ENCODE measurements at places on chromosomes 6 and 20.

DNA sequence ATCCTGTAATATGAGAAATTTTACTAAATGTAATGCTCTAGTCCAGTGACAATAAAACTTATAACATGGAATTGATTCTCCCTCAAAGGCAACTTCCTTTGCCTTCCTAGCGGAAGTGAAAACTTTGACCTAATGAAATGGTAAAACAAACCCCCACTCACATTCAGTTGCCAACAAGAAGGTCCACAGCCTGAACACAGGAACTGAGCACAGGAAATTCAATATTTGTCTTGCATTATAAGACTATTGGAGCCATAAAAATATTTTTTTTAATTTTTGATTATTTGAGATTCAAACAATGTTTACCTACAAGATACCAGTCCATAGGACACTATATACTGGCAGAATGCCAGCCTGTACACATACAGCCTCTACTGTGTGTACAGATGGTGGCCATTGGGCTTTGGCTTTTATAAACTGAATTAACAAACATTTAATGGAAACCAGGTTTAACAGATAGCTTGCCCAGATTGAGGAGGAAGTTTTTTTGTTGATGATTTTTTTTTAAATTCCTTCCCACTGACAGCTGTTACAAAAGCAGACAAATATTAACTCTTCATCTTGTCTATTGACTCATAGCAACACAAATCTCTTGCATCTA, 481.5 kb upstream of the JAG1 start:
- DNase-seq, result no peak

DNA sequence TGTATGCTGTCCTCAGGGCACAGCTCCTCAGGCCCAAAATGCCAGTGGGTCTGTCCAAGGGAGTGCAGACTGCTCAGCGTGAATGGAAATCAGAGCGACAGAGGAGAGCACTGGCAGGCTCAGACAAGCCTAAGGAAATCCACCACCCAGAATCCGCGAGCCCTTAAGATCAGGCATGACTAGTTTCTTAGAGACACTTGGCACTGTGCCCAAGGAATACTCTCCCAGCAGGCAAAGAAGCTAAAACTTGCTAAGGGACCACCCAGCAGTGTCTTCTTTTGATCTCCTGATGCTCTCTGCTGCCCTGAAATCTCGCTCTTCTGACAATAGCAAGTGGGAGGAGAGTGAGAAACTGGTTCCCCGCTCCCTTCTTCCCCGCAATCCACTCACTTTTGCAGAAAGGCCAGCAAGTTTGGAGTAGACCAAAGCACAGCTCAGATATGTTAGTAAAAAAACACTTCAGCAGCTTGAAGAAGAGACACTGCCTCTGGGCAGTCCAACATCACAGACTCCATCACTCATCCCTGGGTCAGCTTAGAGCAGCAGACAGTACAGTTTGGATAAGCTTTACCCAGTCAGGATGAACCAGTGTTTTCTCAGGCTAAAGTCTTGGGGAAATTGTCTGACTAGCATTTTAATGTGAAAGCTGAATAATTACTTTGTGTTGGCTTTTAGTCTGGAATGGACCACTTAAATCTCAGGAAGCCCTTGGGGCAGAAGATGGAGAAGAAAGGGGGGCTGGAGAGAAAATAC, 32.4 kb downstream of the TRAF3IP2 start:
- no peak for DNase-seq

DNA sequence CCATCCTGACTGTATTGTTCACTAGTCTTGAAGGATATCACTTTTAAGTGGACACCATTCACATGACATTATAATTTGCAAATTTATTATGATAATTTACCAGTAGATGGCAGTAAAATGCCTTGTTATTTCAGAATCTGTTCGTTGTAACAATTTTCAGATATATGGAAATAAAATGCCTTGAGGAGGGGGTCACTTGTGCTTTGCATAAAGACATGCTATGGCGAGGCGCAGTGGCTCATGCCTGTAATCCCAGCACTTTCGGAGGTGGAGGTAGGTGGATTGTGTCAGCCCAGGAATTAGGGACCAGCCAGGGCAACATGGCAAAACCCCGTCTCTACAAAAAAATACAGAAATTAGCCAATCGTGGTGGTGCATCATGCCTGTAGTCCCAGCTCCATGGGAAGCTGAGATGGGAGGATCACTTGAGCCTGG, 9.0 kb upstream of the NCOA6 start:
- no peak for DNase-seq

DNA sequence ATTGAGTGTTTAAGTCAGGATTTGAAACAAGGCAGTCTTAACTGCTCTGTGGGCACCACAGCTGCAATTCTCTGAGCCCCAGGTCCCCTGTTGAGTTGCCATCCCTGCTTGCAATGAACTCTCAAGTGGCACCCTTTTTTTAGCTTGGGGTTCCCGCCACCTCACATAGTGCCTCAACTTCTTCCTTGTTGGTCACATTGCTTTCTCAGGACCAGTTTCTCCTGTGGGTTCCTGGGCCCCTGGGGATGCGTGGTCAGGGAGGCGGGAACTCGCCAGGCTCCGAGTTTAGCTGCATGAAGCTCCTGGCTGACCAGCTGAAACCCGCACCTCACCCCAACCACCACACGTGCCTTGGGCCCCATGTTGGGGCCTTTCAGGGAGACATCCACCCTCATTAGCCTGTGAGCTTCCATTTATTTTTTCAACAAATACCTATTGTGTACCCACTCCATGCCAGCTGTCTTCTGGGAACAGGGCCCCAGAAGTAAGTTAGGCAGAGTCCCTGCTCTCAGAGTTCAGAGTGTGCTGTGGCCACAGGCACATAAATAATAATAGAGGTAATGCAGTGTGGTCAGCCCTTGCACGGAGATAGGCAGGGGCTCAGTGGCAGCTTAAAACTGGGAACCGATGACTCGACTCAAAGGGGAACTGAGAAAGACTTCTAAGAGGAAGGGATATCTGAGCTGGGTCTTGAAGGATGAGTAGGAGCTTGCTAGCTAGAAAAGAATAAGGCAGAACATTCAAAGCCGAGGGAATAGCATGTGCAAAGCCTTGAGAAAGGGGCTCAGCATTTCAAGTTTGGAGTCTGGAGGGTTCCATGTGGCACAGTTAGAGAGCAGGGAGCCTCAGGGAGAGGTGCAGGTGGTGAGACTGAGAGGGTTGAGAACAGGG, 33.9 kb upstream of the FAM83D start:
- no peak for DNase-seq

GRCh38 chr6:99575544-99576227, 7.2 kb upstream of the CCNC start:
- no peak for DNase-seq

DNA sequence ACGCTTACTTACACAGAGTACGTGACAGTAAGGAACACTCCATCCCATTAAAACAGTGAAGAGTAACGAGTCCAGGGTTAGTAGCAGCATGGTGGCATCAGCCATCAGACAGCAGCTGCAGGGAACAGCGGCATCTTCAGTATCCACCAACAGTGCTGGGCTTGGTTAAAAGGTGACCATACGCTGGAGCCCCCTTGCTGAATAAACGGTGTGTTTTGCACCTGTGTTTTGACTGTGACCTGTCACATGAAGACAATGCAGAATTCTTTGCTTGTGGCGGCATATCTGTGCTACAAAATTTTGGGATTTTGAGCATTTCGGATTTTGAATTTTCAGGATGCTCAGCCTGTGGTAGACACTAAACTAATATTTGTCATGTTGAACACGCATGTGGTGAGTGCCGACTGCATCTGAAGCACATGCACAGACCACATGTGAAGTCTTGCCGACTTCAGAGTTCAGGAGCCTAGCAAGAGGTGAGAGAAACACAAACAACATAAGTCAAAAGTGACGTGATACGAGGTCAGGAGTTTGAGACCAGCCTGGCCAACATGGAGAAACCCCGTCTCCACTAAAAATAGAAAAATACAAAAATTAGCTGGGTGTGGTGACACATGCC, 69.3 kb upstream of the FRMD1 start:
- DNase-seq, result no peak

- DNase-seq, result no peak
Measured at GRCh38 chr6:166872531-166873009, 83.8 kb downstream of the RNASET2 start.

- DNase-seq, result no peak
Measured at GRCh38 chr20:61263084-61263695, 11.1 kb downstream of the CDH4 start.

DNA sequence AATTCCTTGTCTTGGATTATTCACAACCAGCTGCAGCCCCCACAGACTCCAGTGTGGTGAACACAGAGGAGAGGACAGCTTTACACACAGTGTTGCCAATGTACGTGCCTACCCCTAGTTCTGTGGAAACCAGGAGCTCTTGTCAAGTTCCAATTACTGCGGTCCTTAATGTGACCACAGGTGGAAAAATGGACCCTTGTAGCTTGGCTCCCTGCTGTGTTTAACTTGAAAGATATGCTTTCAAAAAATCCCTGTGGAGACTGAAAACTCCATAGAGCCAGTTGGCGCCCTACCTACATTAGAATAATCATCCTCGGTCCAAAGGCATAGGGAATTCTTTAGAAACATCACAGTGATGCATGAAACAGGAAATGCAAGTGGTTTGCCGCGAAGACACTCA, 118.3 kb upstream of the SLC22A23 start:
- no peak for DNase-seq

GRCh38 chr6:170143401-170144150, 147.3 kb downstream of the DLL1 start:
- DNase-seq, result no peak

DNA sequence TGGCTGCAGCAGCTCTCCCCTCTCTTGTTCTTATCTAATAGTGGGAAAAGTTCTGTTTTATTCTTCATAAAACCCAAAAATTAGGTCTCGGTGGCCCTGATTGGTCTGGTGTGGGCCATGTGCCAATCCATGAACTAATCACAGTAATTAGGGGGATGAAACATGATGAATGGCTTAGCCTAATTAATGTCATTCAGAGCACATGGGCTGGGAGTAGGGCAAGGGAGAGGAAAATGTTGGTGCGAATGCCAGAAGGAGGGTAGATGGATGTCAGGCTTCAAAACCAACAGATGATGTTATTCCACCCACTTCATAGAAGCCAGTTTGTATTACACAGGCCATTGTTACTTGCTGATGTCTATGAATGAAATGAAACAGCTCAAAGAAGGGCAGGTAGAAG, 46.5 kb downstream of the PLEKHG1 start:
- no peak for DNase-seq

DNA sequence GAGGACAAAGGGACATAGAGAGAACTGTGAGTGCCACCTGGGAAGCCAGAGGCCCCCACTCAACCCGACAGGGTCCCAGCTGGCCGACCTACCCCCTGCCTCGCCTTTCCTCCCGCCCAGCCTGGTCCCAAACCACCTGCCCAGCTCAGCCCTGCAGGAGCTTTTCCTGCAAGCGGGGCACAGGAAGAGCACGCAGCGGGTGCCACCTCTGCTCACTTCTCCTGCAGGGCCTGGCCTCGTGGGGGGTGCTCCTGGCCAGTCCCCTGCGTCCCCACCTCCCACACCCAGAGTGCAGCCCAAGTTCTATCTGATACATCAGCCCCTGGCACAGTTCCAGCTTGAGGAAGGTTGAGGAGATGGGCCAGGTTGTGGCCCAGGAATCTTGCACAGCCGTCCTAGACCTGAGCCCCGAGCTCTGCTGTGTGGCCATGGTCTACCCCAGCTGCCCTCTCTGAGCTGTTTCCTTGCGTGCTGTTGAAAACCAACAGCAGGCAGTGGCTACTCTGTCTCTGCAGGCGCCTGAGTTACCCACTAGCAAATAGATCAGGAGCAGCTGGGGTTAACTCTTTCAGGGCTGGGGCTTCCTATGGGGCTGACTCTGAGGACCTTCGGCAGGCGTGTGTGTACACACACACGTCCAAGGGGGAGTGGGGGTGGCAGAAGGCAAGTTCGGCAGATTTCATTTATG, 1.7 kb downstream of the NECAB3 start:
- no peak for DNase-seq

- DNase-seq, result no peak
Measured at GRCh38 chr6:163420289-163420614, 5.7 kb downstream of the QKI start.

DNA sequence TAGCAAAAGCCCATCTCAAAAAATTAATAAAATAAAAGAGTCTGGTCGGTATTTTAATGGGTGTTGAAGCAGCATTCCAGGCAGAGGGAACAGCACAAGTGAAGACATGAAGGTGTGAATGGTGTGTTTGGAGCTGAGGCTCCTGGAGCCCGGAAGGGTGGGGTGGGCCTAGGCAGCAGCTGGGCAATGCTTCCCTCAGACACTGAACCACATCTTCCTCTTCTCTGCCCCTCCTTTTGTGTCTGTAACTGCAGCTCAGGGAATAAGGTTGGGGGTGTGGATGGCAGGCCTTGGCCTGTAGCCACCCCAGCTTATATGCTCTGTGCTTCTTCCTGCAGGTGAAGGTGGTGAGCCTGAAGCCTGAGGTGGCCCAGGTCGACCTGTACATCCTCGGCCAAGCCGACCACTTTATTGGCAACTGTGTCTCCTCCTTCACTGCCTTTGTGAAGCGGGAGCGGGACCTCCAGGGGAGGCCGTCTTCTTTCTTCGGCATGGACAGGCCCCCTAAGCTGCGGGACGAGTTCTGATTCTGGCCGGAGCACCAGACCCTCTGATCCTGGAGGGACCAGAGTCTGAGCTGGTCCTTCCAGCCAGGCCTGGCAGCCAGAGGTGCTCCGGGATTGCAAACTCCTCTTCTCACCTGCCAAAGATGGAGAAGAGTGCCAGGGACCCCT, 26.6 kb downstream of the POFUT1 start:
- no peak for DNase-seq

DNA sequence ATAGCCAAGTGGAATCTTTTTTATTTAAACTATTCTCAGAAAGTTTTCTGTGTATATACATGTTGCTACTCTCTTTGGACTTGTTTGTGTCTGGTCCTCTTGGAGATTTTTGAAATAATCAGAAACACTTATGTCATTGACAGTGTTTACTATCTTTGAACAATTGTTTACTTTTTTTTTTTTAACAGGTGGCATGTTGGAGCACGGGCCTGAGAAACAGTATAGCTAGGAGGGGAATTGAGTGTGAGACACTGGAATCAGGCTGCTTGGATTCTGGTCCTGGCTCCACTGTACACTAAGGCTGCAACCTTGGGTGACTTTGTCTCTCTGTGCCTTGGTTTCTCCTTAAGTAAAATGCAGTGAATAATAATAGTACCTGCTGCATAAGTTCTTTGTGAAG, 279.6 kb downstream of the PRL start:
- DNase-seq, result no peak

- no peak for DNase-seq
Measured at GRCh38 chr20:23337312-23337711, 13.3 kb upstream of the NXT1 start.

- DNase-seq, result no peak
Measured at GRCh38 chr20:20427227-20427864, 59.4 kb downstream of the INSM1 start.

GRCh38 chr6:47308552-47309290, 984 bp downstream of the TNFRSF21 start:
- no peak for DNase-seq

- no peak for DNase-seq
Measured at GRCh38 chr20:45218124-45218523, 3.0 kb upstream of the SEMG2 start.

- no peak for DNase-seq
Measured at GRCh38 chr6:20182926-20183521, 29.2 kb downstream of the MBOAT1 start.

GRCh38 chr6:113636357-113636824, 220.8 kb upstream of the MARCKS start:
- no peak for DNase-seq

GRCh38 chr6:63805808-63806572, 170.4 kb downstream of the PHF3 start:
- DNase-seq, result no peak
